Activated CD4-positive, alpha-beta memory T cell treated with anti-CD3 and anti-CD28 coated beads, Interleukin-2, amount 10 ng/mL, durations not matched to agents 7 days and 5 days (primary cell): ENCODE measurements at places on chromosomes 5 and 9. TPM values are rescaled to one million over a fixed set of nuclear protein-coding genes. Genes with fewer than 3 reads are reported as not detected.

SLC46A2 gene
- not detected for total RNA-seq

CER1 gene
- not detected for total RNA-seq

PTCD2 gene
- 7.5 TPM for total RNA-seq

ARHGEF37 gene
- total RNA-seq = 1.1 TPM

OR1J2 gene
- not detected for total RNA-seq

ENTPD2 gene
- 0.40 TPM for total RNA-seq

GRCh38 chr9:8356406-8356805, 556.8 kb upstream of the DMAC1 start:
- DNase-seq = no peak
